ENCODE measurements at places on chromosomes 7 and 10.

DNA sequence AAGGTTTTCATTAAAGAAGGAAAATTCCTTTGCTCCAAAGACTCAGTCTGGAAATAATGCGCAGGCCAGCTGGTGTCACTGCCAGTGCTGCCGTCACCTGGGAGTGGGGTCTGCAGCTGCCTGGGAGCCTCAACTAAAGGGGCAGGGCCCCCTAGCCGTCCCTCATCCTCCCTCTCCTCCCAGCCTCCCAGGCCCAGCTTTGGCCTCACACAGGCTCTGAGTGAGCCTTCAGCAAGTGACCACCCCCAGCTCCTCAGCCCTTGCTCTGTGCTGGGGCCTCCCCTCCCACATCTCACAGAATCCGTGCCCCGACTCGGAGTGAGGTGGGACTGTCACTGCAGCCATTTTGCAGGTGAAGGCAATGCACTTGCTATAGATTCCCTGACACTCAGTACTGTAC is 11.1 kb upstream of the RET start:
- DNase-seq: no peak

DNA sequence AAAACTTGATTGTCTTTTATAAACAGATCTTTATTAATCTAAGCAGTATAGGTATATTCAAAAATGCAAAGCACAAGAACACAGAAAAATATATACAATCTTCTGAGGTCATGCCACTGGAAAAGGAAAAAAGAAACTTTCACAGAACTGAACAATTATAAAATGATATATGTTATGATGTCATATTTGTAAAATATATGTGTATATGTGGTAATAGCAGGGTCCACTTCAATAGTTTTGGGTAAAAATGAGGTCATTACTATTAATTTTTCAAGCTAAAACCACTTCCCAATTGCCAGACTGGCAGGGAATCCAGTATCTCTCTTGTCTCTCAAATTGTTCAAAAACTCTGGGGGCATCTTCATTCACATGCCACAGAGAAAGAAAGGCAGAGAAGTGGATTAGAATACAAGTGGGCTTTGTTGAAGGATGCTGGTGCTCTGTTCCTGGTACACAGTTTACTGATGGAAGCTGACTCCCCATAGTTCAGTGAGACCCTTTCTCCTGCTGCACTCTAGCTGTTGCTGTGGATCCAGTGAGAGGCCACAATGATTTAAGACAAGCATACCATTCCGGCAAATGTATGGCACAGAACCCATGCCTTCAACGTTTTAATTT is 19.7 kb downstream of the CTNNA3 start:
- DNase-seq: no peak

DNA sequence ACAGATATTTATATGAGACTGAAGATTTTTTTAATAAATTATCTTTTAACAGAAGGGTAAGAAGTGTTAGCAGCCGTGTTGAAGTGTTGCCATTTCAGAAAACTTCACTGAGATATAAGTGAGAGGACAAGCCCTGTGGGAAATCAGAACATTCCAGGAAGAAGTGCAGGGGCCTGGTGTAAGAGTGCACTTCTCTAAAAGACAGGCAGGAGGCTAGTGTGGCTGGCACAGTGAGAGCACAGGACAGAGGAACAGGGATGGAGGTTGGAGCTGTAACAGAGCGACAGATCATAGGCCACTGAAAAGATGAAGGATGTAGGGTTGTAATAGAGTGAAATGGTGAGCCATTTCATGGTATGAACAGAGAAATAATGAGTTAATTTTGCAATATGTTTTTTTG is 608.9 kb downstream of the SORCS1 start:
- DNase-seq: no peak

GRCh38 chr10:125609859-125610258 is 73.1 kb downstream of the TEX36 start:
- no peak for DNase-seq

- DNase-seq: no peak
Observed at GRCh38 chr7:22660293-22660692, 66.7 kb upstream of the IL6 start.

- DNase-seq: no peak
Observed at GRCh38 chr7:22653951-22654350, 73.0 kb upstream of the IL6 start.

DNA sequence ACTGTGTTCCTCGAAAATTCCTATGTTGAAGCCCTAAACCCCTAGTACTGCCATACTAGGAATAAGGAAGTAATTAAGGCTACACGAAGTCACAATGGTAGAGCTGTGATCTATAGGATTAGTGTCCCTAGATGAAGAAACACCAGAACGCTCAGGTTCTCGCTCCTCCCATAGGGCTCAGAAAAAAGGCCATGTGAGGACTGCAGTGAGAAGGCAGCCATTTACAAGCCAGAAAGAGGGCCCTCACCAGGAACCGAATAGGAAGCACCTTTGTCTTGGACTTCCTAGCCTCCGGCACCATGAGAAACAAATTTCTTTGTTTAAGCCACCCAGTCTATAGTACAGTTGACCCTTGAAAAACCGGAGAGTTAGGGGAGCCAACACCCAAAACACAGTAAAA is 46.2 kb downstream of the CACUL1 start:
- DNase-seq: no peak

DNA sequence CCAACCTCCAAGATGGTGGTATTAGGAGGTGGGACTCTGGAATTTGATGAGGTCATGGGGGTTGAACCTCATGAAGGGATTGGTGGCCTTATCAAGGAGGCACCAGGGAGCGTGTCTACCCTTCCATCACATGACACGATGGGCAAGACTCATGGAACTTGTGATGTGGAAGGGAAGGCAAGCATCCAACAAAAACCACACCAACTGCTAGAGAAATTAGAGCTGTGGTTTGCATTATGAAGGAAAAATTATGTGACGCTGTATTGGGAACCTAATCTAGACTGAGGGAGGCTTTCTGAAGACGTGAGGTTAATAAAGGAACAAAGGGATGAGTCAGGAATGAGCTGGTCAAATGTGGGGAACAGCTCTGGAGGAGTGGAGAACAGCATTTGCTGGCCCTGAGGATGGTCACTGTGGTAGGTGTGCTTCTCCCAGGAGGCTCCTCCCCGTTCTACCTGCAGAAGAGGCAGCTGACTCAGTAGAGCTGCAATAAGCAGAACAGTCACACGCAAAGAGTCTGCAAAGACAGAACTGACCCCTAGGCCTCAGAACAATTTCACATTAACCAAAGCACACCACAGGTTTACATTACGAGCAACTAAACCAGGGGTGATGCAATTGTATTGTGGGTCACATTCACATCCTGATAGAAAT is 236.6 kb upstream of the GRB10 start:
- DNase-seq: no peak

DNA sequence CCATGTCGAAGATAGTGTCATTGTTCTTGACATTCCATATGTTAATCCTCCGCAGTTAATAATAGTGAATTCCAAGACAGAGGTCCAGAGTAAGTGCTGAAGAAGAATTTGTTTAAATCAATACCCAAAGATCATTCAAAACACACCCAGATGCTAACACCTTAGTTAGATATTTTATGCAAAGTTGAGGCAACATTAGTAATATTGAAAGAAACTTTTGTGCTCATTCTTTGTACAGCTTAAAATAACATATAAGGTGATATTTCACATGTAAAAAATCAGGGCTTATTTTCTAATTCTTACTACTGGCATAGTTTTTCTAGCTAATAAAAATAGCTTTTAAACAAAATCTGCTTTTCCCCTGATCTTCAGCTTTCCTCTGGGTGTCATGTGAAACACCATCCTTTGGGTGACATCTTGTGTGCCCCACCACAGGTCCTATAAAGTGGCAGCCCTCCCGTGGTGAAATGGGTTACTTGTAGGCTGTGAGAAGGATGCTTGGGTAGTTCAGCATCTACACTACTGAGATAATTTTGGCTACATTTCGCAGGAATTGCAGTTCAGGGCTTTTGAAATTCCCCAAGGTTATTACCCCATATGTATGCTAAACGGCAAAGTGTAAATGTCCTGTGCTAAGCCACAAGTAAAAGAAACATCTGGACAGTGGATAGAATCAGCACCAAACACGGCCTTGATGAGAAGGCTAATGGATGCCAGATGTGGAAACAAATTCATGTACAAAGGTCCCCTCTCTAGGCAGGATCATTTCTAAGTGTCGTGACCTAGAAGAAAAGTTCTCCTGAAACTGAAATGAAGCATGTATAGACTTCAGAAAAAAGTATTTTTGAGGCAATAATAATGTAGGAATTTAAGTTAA is 105.4 kb downstream of the GRM3 start:
- no peak for DNase-seq

DNA sequence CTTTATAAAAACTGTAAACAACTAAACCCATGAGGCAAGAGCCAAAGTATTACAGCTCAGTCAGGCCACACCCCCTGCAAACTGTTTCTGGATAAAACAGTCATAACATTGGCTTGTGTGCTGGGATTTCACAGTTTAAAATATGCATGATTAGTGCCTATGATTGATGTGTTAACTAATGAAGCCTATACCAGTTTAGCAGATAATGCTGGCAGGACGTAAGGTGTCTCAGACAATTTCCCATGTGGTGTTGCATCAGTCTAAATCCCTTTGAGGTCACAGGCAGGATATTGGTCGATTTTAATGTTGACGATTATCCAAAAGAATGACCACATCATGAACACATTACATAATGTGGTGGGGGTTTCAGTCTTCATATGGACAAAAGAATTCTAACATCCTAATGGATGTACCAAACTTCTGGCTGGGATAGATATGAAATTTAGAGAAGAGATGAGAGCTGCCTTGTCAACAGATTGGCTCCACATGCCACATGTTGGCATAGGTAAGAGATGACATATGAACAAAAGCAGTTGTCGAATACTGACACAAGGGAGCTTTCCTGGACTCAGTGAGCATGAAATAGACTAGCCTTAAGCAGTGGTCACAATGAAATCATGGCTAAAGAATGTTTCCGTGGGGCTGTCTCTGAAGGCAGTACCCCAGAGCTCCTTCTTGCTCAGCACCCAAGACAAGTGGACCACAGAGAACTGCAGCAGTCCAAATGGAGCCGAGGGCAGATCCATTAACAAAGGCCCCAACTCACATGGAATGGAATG is 445.6 kb downstream of the GFRA1 start:
- no peak for DNase-seq

DNA sequence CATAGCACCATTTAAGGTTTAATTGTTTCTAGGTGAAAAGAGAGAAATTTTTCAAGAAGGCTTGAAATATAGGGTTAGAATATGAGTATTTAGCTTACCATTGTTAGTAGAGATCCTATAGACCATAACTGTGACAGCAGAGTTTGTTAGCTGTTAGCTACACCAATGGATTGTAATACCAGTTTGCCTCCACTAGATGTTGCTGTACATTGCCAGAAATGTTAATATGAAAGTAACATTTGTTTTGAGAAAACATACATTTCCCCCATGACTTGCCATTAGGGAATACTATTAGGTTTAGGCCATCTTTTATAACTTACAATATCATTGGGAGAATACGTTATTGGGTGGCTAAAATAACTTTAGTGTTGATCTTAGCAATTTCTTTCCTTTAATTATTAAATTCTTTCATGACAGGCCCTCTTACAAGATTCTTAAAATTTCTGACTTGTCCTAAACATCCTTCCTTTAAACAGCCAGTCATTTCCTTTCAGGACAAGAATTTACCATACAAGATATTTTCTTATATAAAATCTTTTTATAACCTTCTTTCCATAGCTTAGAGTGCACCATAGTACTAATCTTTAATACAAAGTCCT is 39.5 kb downstream of the ZNF117 start:
- DNase-seq: peak; percentile 62

DNA sequence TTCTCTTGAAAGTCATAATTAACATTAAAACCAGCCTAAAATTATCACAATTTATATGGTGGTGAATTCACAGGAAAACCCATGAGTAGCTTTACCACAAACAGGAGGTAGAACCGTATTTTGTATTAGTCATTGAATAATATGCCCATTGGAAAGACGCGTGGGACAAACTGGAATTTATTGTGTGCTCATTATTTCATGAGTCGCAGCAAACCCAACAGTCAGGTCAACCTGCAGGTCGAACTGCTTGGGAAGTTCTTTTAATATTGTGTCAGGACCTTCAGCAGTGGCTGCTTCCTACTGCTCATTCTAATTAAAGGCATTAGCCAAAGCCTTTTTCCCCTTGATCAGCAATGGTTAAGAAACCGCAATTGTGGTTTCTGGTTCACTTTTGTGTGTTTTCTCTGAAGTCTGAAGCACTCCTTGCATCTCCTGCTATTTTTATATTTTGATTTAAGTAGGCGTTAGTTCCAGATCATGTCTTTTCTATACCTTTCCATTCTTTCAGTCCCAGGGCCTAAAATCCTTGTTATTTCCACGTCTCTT is 100.1 kb downstream of the RAB11FIP2 start:
- DNase-seq: peak; percentile 37

GRCh38 chr7:8378349-8379019 is 54.9 kb upstream of the NXPH1 start:
- DNase-seq: no peak

DNA sequence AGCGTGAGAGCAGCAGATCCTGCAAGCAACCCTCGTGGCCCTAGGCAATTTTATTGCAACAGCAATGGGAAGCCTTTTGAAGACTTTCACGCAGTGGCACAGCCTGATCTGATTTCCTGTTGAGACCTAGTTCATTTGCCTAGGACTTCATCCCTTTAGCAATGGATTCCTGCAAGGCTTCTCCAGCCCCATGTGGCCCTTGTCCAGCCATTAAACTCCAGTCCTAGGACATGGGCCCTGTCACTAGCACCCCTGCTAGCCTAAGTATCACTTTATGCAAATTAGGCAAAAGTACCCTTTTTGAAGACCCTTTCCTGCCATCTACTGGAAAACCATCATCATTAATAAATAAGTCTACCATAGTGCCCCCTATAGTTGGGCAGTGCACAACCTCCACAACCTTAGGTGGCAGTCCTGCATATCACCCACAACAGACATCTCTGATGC is 379.4 kb downstream of the GALNT17 start:
- DNase-seq: no peak

- DNase-seq: no peak
Observed at GRCh38 chr7:963236-964078, 9.0 kb upstream of the ADAP1 start.

- DNase-seq: no peak
Observed at GRCh38 chr7:54697659-54698186, 61.3 kb downstream of the SEC61G start.

DNA sequence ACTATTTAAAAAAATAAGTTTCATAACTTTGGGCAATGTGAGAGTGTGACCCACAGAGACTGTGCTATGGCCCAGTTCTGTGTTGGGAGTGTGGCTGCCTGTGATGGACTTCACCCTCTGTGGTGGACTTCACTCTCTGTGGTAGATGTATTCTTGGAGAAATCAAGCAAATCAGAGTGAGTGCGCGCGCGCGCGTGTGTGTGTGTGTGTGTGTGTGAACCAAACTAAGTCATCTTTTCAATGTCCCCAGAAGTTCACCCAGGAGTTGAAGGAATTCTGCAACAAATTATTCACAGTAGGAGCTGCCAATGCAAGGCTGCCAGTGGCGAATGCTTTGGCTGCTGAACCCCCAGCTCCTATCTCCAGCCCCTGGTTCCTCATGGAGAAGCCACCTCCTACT is 184.5 kb downstream of the ADAM12 start:
- DNase-seq: no peak

GRCh38 chr10:78455236-78455635 is 421.6 kb downstream of the RPS24 start:
- DNase-seq: no peak
